Retinal pigment epithelial cell (primary cell): ENCODE measurements at places on chromosomes 12 and 14.

DNA sequence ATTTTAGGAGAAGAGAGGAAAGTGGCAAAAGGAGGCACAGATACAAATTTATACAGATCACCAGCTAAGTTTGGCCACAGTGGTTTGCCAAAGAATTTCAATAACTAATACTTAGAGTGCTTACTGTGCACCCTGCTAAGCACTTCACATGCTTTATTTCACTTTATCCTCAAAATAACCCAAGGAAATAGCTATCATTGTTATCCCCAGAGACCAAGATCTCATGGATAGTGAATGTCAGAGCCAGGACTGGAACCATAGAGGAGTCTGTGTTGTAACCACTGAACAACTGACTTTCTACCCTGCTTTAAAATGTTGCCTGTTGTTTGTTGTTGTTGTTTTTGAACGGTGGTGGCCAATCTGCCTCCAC lies 1.3 kb upstream of the TCP11L2 start:
- DNase-seq: no peak

- DNase-seq: no peak
Measured at GRCh38 chr14:61638595-61639387, 56.5 kb upstream of the HIF1A start.

DNA sequence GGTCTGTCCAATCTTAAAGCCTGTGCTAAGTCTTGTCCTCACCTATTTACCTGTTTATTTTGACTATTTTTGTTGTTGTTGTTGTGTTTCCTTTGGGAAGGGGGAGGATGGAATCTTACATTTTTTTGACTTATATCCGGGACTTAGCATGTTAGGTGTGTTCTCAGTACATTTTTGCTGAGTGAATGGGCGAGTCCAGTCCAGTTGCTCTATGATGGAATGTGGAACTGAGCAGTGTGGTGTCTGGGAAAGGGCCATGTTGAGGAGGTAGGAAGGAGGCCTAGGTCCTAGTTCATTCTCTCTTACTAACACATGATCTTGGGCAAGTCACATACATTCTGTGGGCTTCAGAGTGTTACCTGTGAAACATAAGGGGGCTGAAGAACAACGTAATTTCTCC lies 80.9 kb upstream of the SLC38A2 start:
- DNase-seq: no peak

DNA sequence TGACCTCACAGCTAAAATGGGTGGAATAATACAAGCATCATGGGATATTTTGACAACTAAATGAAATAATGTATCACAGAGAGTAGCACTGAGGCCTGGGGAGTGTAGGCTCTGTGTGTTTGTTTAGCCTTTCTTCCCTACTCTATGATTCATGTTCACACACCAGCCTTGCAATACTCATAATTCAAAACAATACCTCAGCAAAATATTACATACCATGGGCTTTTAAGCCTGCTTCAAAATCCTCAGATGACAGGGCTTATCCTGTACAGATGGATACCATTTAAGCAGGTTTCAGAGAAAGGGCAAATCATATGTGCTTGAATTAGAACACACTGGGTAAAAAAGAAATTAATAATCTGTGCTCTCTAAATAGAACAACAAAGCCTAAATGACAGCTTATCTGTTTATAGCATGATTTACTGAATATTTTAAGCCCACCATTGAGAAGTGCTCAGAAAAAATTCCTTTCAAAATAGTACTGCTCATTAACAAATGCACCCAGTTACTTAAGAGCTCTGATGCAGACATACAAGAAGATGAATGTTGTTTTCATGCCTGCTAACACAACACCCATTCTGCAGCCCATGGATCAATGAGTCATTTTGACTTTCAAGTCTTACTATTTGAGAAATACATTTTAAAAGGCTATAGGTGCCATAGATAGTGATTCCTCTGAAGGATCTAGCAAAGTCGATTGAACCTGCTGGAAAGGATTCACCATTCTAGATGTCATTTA lies 84.9 kb upstream of the ADAMTS20 start:
- peak; percentile 56 for DNase-seq

GRCh38 chr12:88884600-88884999 lies 304.3 kb upstream of the KITLG start:
- no peak for DNase-seq

DNA sequence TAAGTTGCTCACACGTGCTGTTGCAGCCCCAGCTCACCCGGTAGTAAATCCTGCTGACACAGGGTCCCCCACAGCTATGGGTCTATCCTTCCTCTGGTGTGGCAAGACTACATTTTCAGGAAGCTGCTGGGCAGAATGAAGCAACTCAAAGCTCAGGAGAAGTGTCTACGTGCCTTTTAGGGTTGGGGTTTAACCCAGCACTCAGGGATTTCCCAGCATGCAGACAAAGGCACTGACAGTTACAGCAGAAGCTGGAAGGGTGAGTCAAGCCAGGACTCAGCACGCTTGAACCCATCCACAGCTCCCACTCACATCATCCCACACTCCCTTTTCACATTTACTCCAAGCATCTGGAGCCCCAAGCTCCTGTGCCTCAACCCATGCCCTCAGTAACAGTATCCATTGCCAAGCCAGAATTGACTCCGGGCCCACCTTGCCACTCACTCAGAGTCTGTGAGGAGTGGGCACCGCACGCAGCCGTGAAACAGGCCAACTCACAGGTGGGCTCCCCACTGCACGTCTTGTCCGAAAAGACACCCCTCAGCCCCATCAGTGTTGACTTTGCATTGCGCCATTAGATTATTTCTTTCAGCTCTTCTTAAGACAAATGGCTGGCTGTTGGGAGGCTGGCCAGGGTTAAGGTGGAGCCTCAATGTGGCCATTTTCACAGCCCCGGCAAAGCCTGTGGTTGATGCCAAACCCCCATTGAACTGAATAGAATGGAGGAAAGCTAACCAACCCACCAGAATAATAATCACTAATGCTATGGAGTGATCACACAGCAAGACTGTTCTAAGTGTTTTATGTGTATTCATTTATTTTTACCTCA lies 59.6 kb downstream of the ZFP36L1 start:
- DNase-seq: no peak

DNA sequence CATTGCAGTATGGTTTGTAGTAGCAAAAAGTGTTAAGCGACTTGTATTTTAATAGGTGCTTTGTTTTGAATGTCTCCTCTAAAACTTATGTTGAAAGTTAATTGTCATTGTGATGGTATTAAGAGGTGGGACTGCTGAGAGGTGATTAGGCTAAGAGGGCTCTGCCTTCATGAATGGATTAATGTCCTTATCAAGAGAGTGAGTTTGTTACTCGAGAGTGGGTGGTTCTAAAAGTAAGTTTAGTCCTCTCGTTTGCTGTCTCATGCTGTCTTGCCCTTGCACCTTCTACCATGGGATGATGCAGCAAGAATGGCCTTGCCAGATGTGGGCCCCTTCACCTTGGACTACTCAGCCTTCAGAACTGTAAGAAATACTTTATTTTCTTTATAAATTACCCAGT lies 17.4 kb downstream of the ZDHHC17 start:
- DNase-seq: no peak

- no peak for DNase-seq
Measured at GRCh38 chr14:34369648-34370030, 92.4 kb downstream of the SPTSSA start.

GRCh38 chr12:117863002-117863709 lies 105.6 kb downstream of the KSR2 start:
- DNase-seq: no peak

- peak; percentile 57 for DNase-seq
Measured at GRCh38 chr12:1661553-1662335, 29.1 kb upstream of the ADIPOR2 start.

DNA sequence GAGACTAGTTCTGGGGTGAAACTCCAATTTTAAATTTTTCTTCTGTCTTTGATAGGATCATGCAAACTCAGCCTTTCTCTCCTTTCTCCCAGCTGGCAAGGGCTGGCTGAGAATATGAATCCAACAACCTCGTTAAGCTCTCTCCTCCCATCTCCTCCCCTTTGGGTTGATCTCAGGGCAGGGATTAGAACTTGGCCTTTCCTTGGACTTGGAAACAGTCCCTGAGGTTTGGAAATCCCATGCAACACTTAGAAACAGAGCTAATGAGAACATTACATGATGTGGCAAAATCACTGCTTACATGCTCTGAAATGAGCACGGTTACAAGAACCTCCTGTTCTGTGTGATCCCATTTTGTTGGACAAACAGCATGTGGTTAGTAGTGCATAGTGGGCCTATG lies 31.6 kb downstream of the ACACB start:
- peak; percentile 91 for DNase-seq

- DNase-seq: no peak
Measured at GRCh38 chr14:60025571-60025970, 66.2 kb upstream of the PCNX4 start.

GRCh38 chr14:34212172-34212929 lies 249.7 kb downstream of the SPTSSA start:
- no peak for DNase-seq

DNA sequence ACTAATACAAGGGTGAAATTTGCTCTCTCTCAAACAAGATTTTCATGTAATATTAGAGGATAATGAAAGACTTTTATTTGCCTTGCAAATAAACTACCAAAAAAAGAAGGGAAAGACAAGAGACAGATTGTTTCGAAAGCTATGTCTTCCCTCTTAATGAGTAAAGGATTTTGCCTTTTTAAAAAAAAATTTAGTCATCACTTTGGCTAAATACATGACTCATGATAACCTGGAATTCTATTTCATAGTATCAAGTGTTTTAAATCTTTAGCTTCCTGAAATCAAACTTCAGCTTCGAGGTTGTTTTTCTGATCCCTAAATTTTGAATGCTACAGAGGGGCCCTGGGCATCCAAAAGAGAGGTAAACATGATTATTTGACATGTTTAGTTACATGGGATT lies 144.4 kb downstream of the CCDC59 start:
- DNase-seq: no peak

- DNase-seq: no peak
Measured at GRCh38 chr12:470133-470532, 10.4 kb downstream of the B4GALNT3 start.

DNA sequence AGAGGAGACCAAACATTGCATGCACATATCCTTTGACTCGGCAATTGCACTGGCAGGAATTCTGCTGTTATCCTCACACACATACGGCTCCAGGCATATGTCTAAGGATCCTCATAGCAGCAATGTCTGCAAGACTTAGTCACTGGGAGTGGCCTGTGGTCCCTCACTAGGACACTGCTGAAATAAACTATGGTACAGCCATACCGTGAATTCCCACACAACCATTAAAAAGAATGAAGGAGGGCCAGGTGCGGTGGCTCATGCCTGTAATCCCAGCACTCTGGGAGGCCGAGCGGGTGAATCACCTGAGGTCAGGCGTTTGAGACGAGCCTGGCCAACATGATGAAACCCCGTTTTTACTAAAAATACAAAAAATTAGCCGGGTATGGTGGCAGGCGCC lies 105.1 kb downstream of the ZFP36L1 start:
- peak; percentile 51 for DNase-seq

DNA sequence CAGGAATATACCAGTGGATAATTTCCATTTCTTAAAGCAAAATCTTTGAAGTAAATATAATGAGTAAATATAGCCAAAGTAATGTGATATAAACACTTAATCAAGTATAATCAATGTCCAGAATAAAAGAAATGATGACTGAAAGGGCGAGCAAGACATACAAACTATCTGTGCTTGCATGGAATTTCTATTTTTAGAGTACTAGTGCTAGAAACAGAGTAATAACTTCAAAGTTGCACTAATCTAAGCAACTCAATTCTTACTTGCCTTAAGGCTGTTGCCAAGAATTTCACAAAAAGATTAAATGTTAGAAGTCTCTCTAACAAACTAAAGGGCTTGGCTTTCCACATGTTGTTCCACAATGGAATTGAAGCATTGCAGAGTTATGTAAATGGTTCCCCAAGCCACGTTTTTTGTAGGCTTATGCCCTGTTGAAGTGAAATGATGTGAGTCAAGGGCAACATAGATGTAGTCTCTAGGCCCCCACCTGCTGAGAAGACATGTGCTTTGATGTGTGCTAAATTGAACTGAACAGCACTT lies 175.0 kb upstream of the LMNTD1 start:
- peak; percentile 58 for DNase-seq

DNA sequence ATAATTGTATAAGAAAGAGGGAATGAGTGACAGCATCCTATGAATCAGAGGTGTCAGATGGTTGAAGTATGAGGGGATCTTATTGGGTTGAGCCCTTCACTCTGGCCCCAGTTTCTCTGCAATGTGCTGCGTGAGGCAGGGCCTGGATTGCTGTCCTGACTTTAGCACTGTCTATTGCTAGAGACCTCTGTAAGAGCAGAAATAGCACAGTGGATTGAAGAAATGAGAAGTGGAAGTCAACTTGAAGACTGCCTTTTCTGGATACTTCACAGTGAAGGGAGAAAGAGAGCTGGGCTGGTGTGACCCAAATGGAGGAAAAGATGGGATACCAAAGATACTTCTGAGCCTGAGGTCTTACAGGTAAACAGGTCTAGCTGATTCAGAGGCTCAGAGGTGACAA lies 5.8 kb downstream of the ASCL4 start:
- DNase-seq: no peak

GRCh38 chr14:67004521-67004920 lies 184.7 kb upstream of the GARIN2 start:
- no peak for DNase-seq

DNA sequence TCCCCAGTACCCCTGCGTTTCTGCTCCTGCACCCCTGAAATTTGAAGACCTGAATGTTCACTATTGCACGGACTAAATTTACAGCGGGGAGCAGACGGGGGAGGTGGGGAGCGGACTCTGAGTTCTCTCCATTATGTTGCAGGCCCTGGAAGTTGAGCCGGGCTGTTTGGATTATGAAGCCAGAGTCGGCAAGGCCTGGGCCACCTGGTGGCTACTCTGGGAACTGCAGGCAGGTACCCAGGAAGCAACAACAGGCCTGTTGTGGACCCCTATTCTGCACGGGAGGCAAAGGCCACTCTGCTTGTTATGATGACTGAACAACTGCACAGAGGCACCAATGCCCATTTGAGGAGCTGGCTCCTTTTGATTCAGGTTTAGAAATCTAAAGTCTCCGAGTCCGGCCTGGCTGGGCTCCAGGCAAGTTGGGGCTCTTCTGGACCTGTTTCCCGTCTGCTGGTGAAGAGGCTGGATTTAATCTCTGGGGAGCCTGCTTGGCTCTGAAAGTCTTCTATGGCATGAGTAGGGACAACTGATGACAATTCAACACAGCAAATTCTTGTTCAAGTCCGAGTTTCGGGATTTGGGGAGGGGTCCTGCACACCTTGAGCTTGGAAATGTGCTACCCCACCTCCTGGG lies 34.1 kb upstream of the FAM181A start:
- DNase-seq: peak; percentile 2

- DNase-seq: no peak
Measured at GRCh38 chr12:94225947-94226630, 77.7 kb downstream of the PLXNC1 start.
